ENCODE measurements at places on chromosomes 7 and 10. TPM values are rescaled to one million over a fixed set of nuclear protein-coding genes. Genes with fewer than 3 reads are reported as not detected.

The CYP3A4 gene
- not detected for total RNA-seq

The NDUFB2 gene
- 288 TPM for total RNA-seq

The TMEM140 gene
- not detected for total RNA-seq

The COL17A1 gene
- total RNA-seq: 0.30 TPM

The CLIP2 gene
- 6.3 TPM for total RNA-seq

The SAMD9 gene
- total RNA-seq: 14.6 TPM

The MMRN2 gene
- 0.12 TPM for total RNA-seq

The EPC1 gene
- 9.3 TPM for total RNA-seq

The TAX1BP1 gene
- 18.6 TPM for total RNA-seq

The GRM3 gene
- not detected for total RNA-seq

The LRGUK gene
- not detected for total RNA-seq

The HIF1AN gene
- total RNA-seq: 16.2 TPM

The ACTL6B gene
- not detected for total RNA-seq

The MCM10 gene
- 27.8 TPM for total RNA-seq

The HMX3 gene
- 5.0 TPM for total RNA-seq

The OSBPL3 gene
- total RNA-seq: 5.6 TPM

The OPN4 gene
- not detected for total RNA-seq

The HOXA1 gene
- total RNA-seq: 0.27 TPM

The H2AZ2 gene
- 425 TPM for total RNA-seq

The KLF14 gene
- not detected for total RNA-seq

DNA sequence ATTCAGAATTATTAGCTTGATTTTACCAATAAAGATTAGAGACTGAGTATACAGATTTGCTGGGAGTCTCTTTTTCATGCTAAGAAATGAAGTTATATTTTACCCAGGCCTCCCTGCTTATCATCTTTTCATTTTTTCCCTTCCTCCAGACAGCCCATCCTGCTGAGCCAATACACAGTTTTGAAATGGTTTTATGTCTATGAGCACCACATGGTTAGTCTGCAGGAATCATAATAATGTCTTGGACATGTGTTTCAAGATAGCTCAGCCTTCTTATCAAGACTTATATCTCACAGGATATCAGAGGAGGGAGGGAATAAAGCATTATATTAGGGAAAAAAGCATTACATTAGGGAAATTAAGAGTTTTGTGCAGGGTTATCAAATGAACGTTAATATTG is 157.1 kb downstream of the EXOC4 start:
- DNase-seq: no peak

GRCh38 chr10:44975431-44976331 is 2.9 kb downstream of the DEPP1 start:
- DNase-seq: peak; percentile 30

GRCh38 chr10:81875467-81876252 is 666 bp downstream of the NRG3 start:
- DNase-seq: no peak

DNA sequence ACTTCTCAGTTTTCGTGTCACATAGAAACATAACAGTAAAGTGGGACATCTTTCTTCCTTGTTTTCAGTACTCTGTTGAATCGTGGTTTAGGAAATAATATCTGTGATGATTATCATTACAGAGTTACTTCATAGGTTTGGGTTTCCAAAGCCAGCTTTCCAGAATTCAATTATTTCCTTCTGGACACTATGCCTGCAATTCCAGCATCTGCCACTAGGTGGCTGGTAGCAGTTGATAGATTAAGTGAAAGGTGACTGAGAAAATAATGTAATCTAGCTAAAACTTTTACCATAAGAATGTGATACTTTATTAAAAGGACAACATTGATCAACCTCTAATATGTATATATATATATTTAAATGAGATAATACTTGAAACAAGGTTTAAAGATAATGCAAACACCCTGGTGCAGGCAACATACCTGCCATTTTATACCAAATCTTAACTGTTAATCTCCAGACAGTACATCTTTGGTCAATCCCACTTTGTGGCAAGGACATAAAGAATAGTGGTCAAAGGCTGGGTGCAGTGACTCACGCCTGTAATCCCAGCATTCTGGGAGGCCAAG is 102.6 kb downstream of the SH3PXD2A start:
- no peak for DNase-seq

- no peak for DNase-seq
These were observed 185.6 kb downstream of the LRRC4 start for GRCh38 chr7:127845522-127846214.

- no peak for DNase-seq
These were observed 82.7 kb upstream of the PFKP start for GRCh38 chr10:2984682-2985081.

DNA sequence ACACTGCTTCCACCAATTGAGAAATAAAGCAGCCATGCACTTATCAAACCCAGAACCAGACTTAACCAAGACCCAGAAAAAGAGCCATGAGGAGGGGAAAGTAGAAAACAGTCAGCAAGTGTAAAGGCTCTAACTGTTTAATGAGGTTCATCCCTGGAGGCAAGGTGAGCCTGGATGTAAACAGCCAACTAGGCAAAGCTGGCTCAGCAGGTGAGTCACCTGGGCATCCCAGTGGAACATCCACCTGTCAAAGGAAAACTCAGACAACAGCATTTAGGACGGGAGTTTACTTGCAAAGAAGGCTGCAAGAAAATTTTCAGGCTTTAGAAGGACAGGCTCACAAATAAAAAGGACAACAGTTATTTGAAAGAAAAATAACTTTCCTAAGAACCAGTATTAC is 153.0 kb downstream of the SNX13 start:
- DNase-seq: no peak

DNA sequence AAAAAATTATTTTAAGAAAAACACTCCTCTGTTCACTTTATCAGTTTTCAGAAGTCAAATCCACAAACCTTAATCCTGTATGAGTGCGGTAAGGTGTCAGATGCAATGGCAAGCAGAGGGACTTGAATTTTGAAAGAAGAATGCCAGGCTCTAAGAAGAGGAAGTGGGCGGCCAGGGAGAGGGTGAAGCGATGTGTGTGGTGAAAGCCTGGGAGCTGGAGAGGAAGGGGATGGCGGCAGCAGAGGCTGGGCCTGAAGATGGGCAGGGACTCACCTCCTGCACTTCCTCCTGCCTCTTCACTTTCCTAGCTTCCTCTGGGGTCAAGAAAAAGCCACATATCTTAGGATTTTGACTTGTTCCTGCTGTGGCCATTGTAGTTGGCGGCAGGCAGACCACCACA is 609.6 kb downstream of the PARD3 start:
- DNase-seq: no peak

GRCh38 chr7:64887756-64888508 is 15.1 kb upstream of the ZNF273 start:
- no peak for DNase-seq

DNA sequence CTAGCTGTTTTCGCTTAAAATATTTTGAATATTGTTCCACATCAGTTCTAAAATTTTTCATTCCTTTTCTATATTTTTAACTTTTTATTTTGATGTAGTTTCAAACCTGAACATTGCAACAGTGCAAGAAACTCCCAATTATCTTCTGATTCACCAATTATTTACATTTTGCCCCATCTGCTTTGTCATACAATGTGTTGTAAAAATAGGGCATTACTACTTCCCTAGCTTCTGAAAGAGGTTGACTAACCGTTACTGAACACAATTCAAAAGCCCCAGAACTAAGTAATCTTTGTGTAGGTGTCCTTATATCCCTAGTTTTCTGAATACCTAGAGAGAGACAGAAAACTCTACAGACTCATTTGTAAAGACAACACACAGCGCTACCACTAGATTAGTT is 86.7 kb downstream of the AVL9 start:
- DNase-seq: no peak

GRCh38 chr7:35374858-35375257 is 121.0 kb upstream of the TBX20 start:
- DNase-seq: no peak

DNA sequence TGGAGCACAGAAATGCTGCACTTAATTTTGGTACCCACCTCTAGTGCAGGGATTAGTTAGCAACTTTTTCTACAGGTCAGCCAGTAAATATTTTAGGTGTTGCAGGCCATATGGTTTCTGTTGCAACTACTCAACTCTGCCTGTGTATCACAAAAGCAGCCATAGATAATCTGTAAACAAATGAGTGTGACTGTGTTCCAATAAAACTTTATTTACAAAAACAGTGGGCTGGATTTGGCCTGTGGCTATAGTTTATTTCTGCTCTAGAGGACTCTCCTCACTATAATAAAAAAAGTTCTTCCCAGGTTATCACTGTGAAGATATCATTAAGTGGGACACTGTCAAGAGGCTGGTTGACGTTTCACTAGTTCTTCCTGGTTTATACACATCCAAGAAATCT is 65.8 kb downstream of the DNAJC12 start:
- no peak for DNase-seq

GRCh38 chr10:71664585-71664984 is 55.0 kb downstream of the C10orf105 start:
- no peak for DNase-seq

DNA sequence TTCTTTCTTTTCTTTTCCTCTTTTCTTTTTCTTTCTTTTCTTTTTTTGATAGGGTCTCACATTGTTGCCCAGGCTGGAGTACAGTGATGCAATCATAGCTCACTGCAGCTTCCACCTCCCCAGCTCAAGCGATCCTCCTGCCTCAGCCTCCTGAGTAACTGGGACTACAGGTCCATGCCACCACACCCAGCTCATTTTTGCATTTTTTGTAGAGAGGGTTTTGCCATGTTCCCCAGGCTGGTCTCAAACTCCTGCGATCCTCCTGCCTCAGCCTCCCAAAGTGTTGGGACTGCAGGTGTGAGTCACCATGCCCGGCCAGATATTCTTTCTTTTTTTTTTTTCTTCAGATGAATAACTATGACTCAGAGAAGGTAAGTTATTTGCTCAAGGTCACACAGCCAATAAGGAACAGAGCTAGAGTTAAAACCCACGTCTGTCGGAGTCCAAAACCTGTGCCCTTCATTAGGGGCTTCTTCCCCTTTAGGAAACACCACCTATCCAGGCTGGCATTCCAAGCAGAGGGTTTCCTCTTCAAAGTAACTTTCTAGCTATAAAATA is 28.1 kb upstream of the DNMBP start:
- no peak for DNase-seq

DNA sequence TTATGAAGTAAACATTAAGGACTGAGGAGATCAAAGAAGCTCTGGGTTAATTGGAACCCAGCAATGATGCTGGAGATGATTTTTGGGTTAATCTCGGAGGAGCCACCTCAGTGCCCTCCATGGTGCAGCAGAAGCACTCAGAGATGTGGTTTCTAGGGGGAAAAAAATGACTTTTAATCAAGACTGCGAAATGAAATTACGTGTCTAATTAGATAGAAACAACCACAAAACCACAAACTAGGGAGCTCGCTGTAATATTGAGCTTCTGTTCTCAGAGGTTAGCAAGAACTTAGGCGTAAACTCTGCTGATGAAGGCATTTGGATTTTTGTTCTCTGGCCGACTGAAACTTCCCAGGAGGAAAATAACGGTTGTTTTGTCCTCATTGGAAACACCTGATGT is 319.0 kb downstream of the GRID1 start:
- DNase-seq: no peak
